ENCODE measurements at places on chromosomes 2 and 18.

- no peak for DNase-seq
Observed at GRCh38 chr18:27803957-27804356, 373.0 kb downstream of the CDH2 start.

DNA sequence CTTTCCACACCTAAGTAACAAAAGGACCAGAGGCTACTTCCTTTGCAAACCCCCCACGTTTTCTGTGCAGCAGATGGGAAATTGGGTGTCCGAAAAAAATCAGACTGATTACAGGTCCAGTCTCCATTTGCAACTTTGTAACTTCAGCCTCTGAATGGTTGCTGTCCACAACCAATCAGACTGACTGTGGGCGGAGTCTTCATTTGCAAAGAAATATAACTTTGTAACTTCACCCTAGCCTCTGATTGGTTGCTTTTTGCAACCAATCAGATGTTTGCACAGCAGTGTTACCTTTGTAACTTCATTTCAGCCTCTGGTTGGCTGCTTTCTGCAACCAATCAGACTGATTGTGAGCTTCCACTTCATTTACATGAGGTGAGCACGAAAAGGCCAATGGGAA lies 27.8 kb upstream of the CACNB4 start:
- no peak for DNase-seq

DNA sequence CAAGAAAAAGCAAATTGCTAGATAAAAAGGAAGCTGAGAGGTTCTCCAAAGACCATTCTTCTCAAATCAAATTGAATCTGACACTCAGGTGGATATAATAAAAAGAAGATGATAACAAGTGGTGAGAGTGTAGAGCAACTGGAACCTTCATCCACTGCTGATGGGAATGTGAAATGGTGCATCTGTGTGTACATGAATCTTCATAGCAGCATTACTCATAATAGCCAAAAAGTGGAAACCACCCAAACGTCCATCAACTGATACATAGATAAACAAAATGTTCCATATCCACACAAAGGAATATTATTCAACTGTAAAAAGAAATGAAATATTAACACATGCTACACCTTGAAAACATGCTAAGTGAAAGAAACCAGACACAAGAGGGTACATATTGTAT lies 357.2 kb upstream of the EPHA4 start:
- DNase-seq = no peak

DNA sequence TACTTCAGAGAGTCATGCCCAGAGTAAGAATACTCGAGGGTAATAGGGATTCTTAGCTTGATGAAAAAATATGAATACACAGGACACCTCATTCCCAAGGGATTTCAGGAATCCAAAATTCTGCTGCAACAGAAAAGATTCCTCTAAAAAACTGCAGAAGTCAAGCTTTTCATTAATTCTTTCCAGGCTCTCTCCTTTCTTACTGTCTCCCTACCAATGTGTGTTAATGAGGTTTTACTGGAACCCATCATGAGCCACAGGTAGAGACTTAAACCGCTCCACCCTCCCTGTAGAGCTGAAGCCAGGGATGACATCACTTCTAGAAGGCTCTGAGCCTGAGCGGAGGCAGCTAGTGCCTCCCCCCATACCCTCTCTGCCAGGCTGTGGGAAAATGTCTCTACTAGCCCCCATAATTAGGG lies 3.4 kb downstream of the SDC1 start:
- no peak for DNase-seq

- DNase-seq = no peak
Observed at GRCh38 chr2:195508139-195508455, 148.9 kb upstream of the SLC39A10 start.

GRCh38 chr2:120854766-120855530 lies 119.3 kb downstream of the GLI2 start:
- no peak for DNase-seq

DNA sequence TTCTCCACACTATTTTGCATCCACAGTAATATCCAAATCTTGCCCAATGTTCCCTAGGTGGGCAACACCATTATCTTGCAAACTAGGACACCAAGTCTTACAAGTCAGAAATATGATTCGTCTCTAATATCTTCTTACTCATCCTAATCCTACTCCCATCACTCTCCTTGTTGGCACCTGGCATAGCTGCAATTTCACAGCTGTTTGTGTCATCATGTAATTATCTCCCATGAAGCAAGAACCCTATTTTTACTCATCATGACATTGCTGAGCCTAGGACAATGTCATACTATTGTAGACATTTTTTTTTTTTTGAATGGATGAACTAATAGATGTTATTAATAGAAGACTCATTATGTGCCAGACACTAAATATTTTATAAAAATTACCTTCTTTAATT lies 91.3 kb upstream of the CCDC141 start:
- DNase-seq = no peak

DNA sequence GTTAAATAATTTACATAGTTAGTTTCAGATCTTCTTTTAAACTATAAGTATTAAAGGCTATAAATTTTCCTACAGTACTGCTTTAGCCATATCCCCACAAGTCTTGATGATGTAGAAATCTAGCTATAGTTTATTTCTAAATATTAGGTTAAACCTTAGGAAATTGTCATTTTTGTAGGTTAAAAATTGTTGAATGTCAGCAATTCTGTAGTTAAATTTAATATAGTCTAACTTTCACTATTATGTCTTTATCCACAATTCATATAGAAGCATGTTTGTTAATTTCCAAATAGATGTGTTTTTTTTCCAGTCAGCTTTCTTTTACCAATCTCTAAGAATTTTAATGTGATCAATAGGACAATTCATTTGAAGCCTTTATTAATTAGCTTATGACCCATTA lies 199.7 kb downstream of the ETAA1 start:
- DNase-seq = no peak

DNA sequence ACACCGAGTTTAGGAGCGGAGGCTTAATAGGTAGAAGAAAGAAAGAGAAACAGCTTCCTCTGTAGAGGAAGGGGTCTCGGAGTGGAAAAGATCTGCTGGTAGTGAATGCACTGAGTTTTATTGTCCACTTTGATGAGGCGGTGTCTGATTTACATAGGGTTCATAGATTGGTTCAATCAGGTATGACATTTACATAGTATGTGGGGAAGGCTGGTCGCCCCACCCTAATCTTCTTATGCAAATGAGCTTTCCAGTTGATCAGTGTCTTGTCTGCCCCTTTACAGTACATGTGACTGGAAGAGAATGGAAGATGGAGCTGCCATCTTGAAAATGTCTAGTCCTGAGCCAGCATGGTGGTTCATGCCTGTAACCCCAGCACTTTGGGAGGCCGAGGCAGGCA lies 19.9 kb upstream of the CNOT11 start:
- DNase-seq = no peak

DNA sequence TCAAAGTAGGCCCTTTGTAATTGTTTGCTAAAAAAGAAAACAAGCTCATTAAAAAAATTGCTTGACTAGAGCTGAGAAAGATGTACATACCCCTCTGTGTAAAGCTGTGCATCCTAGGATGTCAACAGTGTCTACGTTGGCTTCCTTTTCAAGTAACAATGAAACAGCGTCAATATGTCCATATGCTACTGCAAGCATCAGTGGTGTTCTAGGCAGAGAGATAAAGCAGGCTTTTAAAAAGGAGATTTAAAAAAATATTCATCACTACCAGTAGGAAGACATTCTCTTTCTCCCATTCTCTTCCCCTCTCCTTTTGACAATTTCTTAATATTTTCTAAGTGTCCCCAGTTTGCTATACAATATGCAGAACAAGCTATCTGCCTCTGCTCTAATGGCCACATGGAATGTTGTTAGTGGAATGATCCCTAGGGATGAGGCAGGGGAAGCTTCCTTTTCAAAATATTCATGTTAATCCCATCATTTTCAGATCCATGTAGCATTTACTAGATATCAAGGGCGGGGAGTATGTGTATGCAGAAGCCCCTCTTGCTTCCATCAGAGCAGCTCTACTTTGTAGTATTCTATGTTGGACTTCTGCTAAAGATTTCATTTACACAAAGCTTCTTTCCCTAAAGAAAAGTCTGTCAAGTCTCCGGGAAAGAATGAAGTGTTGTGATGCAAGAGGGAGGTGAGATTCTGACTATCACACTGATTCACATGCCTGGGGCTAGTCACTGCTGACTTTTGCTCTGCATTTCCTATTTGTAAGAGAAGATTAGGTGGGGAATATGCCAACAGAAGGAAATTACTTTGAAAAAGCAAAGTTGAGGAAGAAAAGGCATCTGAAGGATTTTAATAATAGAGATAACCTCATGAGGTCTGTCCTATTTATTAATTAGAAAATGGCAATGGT lies 81.5 kb upstream of the PGAP1 start:
- DNase-seq = no peak

- DNase-seq = no peak
Observed at GRCh38 chr2:111688482-111688881, 195.5 kb downstream of the ANAPC1 start.

GRCh38 chr2:235623111-235623510 lies 129.3 kb downstream of the AGAP1 start:
- no peak for DNase-seq

GRCh38 chr2:50952596-50952995 lies 79.3 kb downstream of the NRXN1 start:
- DNase-seq = peak; percentile 23

- DNase-seq = no peak
Observed at GRCh38 chr2:175166216-175166824, 1.7 kb downstream of the ATF2 start.

DNA sequence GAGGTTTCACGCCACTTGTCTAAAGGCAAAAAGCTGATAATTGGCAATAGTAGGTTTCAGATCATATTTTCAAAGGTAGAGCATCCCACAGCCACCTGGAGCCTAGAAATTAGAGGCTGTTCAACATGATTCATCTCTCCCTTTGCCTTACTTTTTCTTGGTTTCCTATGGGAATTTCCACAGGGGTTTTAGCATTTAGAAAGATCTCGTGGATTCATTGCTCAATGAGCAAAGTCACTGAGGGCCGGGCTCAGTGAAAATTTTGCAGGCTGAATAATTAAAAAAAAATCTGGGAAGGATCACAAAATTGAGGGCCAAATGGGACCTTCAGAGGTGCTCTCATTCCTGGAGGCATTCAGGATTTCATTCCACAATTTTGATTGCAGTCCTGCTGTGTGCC lies 137.1 kb downstream of the VAPA start:
- DNase-seq = no peak

- DNase-seq = no peak
Observed at GRCh38 chr2:176188774-176189680, 559 bp downstream of the HOXD1 start.

GRCh38 chr2:219104107-219105035 lies 43.6 kb upstream of the IHH start:
- DNase-seq = no peak

GRCh38 chr2:170466632-170467031 lies 248.5 kb upstream of the SP5 start:
- no peak for DNase-seq

GRCh38 chr2:168174756-168175155 lies 72.6 kb downstream of the STK39 start:
- DNase-seq = no peak

DNA sequence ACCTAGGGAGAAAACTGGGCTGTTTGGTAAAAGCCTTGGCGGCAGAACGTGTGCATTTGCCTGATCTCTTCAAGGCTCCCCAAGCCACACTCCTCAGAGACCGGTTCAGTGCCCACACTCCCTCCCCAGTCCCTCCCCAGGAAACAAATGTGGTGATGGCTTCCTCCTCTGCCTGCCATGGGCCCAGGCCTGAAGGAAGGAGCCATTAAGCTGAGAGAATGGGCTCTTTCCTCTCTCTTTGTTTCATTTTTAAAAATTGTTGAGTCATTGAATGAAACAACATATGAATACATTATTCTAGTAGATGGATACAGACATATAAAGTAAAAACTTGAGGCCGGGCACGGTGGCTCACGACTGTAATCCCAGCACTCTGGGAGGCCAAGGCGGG lies 50.6 kb upstream of the YWHAQ start:
- no peak for DNase-seq
